Suppressor macrophage treated with lipopolysaccharide for 4 hours (primary cell): ENCODE measurements at places on chromosomes 12 and 14.
A peak's percentile ranks its signal among the peaks of the same experiment; 100 is the strongest.

DNA sequence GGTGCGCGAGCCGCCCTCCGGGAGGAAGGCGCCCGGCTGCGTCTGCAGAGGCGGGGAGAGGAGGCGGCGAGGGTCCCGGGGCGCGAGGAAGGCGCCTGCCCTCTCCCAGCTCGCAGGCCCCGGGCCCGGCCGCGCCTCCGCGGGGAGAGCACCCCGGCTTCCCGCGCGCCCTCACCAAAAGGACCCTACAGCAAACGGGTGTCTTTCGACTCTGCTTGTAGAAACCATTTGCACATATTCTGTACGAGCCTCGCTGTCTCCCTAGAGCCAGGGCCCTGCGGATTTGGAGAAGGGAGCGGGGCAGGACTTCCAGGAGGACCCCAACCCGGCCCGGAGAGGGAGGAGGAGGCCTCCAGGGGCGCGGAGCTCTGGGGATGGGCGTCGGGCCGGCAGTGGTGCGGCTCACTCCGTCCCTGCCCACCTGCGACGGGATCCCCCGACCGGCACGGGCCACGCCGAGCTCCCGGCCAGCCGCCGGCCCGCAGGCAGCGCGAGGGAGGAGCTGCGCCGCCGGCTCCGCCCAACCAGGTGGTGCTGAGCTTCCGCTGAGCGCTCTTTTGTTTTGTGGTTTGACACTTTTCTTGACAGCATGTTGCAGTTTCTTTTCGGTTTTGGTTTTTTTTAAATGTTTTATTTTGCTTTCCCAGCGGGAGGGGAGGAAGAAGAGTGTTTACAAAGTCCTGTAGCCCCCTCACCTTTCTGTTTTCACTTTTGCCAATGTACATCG is 103.3 kb upstream of the FKBP4 start:
- DNase-seq = peak; percentile 1

DNA sequence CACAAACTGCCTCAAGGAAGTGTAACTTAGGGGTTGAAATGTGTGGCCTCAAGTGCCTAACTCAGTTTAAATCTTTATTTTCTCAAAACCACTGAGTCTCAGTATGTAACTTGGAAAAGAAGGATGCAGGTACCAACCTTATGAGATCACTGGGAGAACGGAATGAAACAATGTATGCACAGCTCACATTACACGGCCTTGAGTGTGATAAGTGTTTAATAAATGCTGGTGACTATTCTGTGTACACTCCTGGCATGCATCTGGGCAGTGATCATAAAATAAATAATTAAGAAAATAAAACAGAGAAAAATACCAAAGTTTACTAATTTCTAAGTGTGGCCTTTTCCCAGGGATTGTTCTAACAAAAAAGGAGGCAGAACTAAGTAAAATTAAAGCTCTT is 974.5 kb upstream of the FLRT2 start:
- no peak for DNase-seq

GRCh38 chr14:106021832-106022231 is 495.4 kb downstream of the TMEM121 start:
- no peak for DNase-seq

- peak; percentile 80 for DNase-seq
These were observed 139.1 kb downstream of the SPTSSA start for GRCh38 chr14:34322940-34323418.

DNA sequence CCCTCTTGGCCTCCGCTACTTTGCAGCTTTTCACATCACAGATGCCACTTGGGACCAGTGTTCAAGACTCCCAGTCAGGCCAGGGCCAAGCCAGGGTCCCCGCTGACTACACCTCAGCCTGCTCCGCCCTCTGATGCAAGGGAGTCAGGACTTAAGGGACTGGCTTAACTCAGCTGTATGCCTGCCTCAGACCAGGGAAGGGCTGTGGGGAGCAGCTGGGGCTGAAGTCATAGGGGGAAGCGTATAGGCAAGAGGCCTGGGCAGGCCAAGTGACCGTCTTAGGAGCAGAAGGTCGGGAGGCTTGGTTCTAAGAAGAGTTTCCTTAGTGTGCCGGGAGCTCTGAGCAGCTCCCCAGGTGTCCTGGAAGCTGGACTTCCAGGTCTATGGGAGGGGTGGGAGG is 21.9 kb downstream of the KDM2B start:
- DNase-seq = peak; percentile 50

GRCh38 chr12:121861636-121862254 is 3.1 kb upstream of the HPD start:
- no peak for DNase-seq

DNA sequence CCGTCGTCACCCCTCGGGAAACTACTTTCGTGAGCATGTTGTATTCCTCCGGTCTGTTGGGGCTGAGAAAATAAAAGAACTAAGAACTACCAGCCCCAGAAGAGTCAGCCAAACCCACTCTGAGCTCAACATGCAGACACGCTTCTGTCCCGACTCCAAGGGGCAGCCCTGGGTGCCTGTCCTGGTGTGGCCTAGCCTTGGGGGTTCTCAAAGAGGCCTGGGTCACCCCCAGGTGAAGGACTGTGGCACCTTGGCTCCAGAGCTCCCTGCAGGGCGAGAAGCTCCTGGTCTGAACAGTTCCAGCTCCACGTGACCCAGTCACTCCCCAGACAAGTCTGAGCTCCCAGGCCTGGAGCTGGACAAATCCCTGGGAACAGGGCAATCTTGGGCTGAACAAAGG is 87.0 kb downstream of the VWF start:
- no peak for DNase-seq

- DNase-seq = no peak
These were observed 10.2 kb upstream of the SLC17A8 start for GRCh38 chr12:100346660-100347059.

DNA sequence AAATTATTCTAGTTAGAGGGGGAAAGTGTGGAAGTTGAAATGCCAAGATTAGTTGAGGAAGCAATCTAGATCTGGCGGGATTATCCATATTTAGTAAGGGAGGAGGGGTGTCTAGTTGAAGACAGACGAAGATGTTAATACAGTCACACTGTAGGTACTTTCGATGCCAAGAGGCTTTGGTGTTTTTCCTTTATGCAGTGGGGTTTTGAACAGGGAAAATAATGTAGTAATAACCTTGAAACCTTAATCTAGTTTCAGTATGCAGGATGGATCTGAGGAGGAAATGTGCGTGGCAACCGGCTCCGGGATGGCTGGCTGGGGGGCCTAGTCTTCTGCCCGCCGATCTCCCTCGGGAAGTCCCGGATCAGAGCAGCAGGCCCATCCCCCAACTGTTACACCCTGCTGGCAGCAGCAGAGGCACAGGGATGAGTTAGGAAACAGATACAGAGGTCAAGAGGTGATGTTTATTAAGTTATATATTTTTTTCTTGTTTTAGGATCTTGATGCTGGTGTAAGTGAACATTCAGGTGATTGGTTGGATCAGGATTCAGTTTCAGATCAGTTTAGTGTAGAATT is 27.4 kb downstream of the MDM2 start:
- DNase-seq = no peak

DNA sequence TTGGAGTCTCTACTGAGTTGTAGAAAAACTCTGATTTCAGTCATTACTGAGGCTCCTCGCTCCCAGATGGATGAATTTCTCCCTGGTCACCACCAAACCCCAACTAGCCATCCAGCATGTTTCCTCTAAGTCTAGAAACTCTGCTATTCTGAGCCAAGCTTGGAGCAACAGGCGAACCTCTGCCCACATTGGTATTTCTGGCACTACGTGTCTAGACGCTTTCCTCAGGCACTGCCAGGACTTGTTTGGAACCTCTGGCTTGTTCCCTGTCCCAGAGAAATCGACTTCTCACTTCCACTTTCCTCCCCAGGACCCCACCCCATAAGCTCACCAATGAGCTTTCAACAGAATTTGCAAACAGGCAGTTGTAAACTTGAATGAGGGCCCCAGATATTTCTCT is 27.6 kb downstream of the WSCD2 start:
- DNase-seq = no peak

- DNase-seq = no peak
These were observed 32.1 kb upstream of the ARID2 start for GRCh38 chr12:45697371-45697770.

DNA sequence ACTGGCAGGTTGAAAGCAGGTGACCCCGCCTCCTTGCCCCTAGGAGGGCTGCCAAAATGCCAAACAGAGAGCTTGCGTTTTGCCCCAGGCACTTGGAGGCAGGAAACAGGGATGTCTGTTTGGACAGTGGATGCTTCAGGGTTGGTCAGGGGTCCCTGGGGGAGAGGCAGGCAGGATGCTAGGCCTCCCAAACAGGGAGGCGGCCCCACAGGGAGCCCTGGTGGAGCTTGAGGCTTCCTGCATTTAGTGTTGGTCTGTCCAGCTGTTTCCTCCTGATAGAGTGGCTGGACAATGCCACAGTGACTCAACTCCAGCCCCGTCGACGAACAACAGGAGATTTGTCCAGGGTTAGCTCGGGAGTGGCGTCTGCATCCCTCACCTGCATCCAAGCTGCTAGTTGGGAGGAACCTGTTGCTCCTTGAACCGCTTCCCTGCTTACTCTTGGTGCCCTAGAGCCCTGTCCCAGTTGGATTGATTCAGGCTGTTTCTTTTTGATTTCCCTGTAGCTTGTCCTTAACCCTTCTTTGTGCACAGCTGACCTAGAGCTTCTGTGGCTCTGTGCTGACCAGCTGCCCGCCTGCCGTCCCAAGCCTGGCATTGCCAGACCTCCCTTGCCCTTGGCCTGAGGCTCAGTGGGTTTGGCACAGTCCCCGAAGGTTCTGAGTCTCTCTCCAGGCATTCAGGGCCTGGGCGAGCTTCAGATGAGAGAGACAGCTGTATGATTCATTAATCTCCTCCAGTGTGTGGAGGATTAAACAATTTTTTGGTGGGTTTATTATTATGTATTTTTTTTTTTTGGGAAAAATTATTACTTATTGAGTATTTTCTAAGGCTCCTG is 45.9 kb downstream of the TSPAN9 start:
- DNase-seq = no peak

GRCh38 chr14:83905157-83905556 is 1624.8 kb upstream of the FLRT2 start:
- no peak for DNase-seq

- no peak for DNase-seq
These were observed 852.4 kb upstream of the MDGA2 start for GRCh38 chr14:48527832-48528231.

DNA sequence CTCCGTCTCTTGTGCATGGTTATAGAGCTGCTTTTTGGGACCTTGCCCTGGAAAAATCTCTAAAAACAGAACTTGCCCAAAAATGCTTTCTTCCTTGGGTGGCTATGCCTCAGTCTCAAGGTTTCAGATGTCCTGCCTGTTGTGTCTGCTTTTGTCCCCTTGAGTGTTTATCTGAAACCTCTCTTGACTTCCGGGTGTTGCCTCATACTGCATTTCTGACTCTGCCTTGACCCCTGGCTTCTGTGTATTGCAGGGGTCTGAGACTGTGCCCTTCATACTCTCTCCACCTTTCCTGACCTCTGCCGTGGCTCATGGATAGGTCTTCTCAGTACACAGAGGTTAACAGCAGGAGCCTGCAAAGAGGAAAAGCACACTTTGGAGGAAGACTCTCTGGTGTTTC is 124.8 kb upstream of the NTF3 start:
- no peak for DNase-seq

GRCh38 chr12:53062977-53063707 is 13.3 kb downstream of the TNS2 start:
- DNase-seq = no peak

GRCh38 chr14:41521891-41522290 is 84.8 kb upstream of the LRFN5 start:
- DNase-seq = no peak

DNA sequence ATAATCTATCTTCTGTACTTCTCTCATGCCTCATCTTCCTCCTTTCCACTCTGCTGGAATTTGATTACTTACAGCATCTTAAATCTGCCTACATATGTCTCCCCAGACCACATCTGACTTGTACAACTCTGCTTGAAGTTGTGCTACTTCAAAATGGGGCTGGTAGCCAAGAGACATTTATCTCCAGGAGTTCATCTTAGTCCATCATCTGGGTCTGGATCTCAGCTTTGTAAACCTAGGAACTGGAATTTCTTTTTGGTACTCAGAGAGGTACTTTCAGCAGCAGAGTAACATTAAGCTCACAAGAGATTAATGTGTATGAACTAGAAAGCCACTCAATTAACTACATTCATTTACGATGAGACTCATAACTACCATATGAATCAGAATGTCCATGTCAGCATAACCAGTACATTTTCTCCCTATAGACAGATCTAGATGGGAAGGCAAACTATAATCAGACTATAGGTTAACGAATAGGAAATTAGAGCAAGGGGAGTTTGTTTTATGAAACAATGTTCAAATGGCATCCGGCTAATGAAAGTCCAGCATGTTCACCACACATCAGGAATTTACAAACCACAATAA is 178.8 kb downstream of the CEP128 start:
- no peak for DNase-seq

DNA sequence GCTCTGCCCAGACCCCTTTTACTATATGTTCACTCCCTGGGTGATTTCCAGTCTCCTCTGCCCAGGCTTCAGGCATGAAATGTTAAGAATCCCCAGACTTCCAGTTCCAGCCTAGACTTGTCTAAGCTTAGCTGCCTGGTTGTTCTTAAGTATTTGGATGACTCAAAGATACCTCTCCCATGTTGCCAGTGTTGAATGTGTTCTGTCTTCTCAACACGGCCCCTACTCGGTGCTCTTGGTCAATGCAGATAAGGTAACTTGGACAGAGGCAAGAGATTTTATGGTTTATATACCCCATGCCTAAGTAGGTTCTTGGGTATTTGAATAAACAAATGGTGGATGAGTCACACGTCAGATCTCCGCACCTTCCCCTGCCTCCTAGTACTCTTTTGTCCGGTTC is 13.6 kb downstream of the PIWIL1 start:
- no peak for DNase-seq

- no peak for DNase-seq
These were observed 231.0 kb downstream of the ALG10B start for GRCh38 chr12:38547586-38547985.

GRCh38 chr12:85626001-85626783 is 210.0 kb downstream of the RASSF9 start:
- peak; percentile 25 for DNase-seq

DNA sequence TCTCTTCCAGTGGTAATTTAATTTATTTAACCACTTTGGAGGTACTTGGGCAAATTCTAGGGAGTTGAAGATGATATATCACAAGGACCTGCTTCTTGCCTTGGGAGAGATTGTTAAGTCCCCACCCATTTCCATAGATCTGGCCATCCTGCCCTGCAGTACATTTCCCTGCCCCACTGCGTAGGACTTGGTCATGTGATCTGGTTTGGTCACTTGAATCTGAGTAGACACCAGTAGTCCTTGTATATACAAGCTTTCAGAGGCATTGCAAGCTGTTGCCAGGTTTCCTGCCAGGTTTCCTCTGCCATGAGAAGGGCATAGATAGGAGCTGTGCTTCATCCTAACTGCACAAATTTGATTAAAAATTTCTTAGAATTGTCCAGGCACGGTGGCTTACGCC is 200.0 kb downstream of the ADAMTS20 start:
- no peak for DNase-seq

- DNase-seq = no peak
These were observed 285.8 kb downstream of the ADGRD1 start for GRCh38 chr12:131239384-131240094.

- DNase-seq = peak; percentile 7
These were observed 512.4 kb upstream of the TMPO start for GRCh38 chr12:98002887-98003493.
